HepG2 (cell line): ENCODE measurements at places on chromosomes 16 and 17. TPM values are rescaled to one million over a fixed set of nuclear protein-coding genes. Genes with fewer than 3 reads are reported as not detected.

DNA sequence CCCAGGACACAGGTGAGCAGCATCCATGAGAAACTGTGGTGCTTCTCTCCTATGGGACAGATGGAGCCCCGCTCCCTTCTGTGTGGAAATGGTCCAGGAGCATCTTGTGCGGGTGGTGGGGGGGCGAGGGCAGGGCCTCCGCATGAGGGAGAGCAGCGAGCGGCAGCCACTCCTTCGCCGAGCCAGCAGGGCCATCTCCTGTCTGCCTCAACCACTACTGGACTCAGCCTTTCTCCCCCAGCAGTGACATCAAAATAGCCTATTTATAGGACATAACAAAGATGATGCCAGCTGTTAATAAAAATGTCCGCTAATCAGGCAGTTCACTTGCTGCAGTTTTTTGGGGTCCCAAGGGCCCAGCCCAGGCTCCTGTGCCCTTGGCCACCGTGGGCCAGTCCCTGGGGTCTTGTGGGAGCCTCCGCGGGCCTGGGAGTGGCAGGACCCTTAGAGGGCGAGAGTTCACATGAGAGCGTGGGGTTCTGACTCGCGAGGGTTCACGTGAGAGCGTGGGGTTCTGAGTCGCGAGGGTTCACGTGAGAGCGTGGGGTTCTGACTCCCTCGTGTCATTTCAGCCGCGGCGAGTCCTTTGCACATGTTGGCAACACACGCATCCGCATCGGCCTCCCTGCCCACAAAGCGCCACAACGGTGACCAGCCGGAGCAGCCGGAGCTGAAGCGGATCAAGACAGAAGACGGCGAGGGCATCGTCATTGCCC is 47.4 kb downstream of the WDR45B start:
- no peaks in the 10 kb centered on the region for H3K27me3 ChIP-seq
- peaks cover 82% of the 10 kb centered on the region for H3K36me3 ChIP-seq
- peaks cover 6% of the 10 kb centered on the region for H3K4me1 ChIP-seq
- DNase-seq, result no peak
- no peak overlapping the region for H3K27ac ChIP-seq
- H3K4me3 ChIP-seq, result no peak overlapping the region

DNA sequence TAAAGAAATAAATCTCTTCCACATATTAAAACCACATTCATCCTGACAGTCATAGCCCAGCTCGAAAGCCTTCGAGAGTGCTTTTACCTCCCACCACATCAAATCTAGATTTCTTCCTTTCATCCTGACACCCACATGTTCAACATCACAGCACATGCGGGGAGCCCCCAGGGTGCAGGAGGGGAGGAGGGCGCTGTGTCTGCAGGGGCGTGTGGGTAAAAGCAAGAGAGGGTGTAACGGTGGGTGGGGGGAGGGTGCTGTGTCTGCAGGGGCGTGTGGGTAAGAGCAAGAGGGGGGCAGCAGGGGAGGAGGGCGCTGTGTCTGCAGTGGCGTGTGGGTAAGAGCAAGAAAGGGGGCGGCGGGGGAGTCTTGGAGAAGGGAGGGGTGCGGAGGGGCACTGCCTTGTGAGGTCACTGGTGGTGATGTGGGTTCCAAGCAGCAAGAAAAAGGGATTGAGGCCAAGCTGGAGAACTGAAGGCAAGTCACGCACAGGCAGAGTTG is 34.7 kb downstream of the ADCY9 start:
- H3K4me1 ChIP-seq, result peaks cover 9% of the 10 kb centered on the region; the same call in 1 of the 2 replicates
- H3K4me3 ChIP-seq, result no peak overlapping the region
- DNase-seq, result no peak
- no peaks in the 10 kb centered on the region for H3K27me3 ChIP-seq
- H3K36me3 ChIP-seq, result no peaks in the 10 kb centered on the region
- H3K27ac ChIP-seq, result no peak overlapping the region

Gene PLK1
- total RNA-seq, result 76.3 and 97.4 TPM in 2 replicates

GRCh38 chr17:50051082-50051576 is 4.8 kb upstream of the ITGA3 start:
- no peaks in the 10 kb centered on the region for H3K36me3 ChIP-seq
- peaks cover 31% of the 10 kb centered on the region for H3K4me1 ChIP-seq
- no peak overlapping the region for H3K27ac ChIP-seq
- H3K4me3 ChIP-seq, result no peak overlapping the region

Gene BAIAP3
- 2.0 and 3.2 TPM in 2 replicates for total RNA-seq

DNA sequence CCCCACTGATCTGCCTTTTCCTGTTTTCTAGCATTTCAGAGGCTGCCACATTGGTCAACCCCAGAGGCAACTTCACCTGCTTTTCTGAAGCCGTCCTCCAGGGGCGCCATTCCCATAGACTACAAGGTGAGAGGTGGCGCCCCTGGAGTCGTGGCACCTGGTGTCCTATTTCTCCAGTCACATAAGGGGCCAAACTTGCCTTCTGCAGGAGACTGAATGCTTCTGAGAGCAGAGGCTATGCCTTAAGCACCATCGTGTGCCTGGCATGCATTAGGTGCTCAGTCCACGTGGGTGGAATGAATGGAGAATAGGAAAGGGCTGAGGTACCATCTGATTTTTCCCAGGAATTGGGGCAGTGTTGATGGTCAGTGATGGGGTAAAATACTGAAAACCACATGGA is 164.8 kb downstream of the HAPSTR1 start:
- H3K27me3 ChIP-seq, result no peaks in the 10 kb centered on the region
- H3K36me3 ChIP-seq, result no peaks in the 10 kb centered on the region
- no peak overlapping the region for H3K27ac ChIP-seq

Gene CAPN15
- total RNA-seq, result 15.0 and 24.5 TPM in 2 replicates

DNA sequence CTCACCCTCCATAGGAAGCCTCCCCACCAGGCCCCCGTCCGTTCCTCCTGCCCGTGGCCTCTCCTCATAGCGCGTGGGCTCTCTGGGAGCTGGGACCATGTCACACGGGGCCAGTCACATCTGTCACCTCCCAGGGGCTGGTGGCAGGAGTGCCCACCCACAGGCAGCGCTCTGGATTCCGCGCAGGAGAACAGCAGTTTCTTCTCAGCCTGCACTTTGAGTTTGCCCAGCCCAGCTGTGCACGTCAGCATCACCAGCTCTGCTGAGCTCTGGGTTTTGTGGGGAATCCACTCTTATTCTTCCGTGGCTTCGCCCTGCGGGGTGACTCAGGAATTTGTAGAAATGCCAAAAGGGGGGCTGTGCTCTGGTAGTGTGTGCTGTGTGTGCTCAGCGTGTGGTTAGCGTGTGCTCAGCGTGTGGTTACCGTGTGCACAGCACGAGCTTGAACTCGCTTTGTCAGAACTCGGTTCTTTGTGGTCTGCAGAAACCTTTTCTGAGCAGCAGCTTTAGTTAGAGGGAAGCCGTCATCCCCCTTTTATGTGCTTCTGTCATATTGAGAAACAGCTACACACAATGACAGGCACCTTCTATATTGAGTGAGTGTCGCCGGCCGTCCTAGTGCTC is 3.2 kb downstream of the ACSF3 start:
- no peaks in the 10 kb centered on the region for H3K27me3 ChIP-seq
- no peak overlapping the region for H3K4me3 ChIP-seq
- H3K27ac ChIP-seq, result no peak overlapping the region
- peaks cover 19% of the 10 kb centered on the region for H3K36me3 ChIP-seq
- DNase-seq, result no peak

GRCh38 chr16:53896722-53897121 is 192.8 kb downstream of the FTO start:
- no peak overlapping the region for H3K27ac ChIP-seq
- no peaks in the 10 kb centered on the region for H3K27me3 ChIP-seq
- no peak for DNase-seq
- H3K4me1 ChIP-seq, result peaks cover 44% of the 10 kb centered on the region
- H3K4me3 ChIP-seq, result no peak overlapping the region

GRCh38 chr17:74369221-74369620 is 1.9 kb downstream of the GPR142 start:
- H3K36me3 ChIP-seq, result no peaks in the 10 kb centered on the region
- no peak overlapping the region for H3K4me3 ChIP-seq
- peaks cover 11% of the 10 kb centered on the region for H3K4me1 ChIP-seq
- peaks cover 1% of the 10 kb centered on the region for H3K27me3 ChIP-seq
- H3K27ac ChIP-seq, result no peak overlapping the region

- H3K36me3 ChIP-seq, result peaks cover 58% of the 10 kb centered on the region; the same call in 2 of the 3 replicates
- H3K4me1 ChIP-seq, result peaks cover 1% of the 10 kb centered on the region; the same call in 1 of the 2 replicates
- no peak overlapping the region for H3K4me3 ChIP-seq
These were observed 59.8 kb downstream of the PIPOX start for GRCh38 chr17:29102741-29103181.

Gene CEP295NL
- not detected in 2 replicates for total RNA-seq

DNA sequence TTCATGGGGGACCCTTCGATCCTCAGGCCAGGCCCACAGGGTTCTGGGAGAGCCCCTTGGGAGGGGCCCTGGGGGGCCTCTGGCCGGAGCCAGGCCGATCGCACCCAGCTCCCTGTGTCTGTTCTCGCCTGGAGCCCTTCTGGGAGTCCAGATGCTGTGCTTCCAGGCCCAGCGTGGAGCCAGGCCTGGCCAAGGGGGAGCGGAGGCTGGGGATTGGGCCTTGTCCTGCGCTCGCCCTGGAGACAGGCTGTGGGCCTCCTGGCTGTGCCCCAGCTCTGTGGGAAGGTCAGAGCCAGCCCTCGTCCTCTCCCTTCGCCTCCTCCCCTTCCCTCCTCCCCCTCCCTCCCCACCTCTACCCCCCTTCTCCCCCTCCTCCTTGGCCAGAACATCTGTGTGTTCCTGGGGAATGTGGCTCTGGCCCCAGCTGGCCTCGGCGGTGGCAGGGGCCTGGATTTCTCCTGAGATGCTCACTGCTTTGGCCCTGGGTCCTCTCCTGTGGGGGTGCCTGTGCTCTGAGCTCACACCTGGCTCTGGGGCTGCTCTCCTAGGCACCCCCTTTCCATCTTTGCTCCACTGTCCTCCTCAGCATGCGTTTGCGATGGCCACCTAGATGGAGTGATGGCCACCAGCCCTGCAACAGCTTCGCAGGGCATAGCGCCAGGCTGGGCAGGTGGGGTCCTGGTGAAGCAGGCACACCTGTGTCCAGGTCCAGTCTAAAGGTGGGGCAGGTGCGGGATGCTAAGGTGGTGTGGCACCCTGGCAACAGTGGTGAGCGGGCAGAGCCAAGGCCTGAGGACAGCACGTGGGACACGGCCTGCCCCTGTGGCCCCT is 90.6 kb upstream of the CIBAR2 start:
- DNase-seq, result no peak
- H3K36me3 ChIP-seq, result no peaks in the 10 kb centered on the region
- no peak overlapping the region for H3K27ac ChIP-seq
- H3K4me3 ChIP-seq, result no peak overlapping the region; the same call in 1 of the 2 replicates

DNA sequence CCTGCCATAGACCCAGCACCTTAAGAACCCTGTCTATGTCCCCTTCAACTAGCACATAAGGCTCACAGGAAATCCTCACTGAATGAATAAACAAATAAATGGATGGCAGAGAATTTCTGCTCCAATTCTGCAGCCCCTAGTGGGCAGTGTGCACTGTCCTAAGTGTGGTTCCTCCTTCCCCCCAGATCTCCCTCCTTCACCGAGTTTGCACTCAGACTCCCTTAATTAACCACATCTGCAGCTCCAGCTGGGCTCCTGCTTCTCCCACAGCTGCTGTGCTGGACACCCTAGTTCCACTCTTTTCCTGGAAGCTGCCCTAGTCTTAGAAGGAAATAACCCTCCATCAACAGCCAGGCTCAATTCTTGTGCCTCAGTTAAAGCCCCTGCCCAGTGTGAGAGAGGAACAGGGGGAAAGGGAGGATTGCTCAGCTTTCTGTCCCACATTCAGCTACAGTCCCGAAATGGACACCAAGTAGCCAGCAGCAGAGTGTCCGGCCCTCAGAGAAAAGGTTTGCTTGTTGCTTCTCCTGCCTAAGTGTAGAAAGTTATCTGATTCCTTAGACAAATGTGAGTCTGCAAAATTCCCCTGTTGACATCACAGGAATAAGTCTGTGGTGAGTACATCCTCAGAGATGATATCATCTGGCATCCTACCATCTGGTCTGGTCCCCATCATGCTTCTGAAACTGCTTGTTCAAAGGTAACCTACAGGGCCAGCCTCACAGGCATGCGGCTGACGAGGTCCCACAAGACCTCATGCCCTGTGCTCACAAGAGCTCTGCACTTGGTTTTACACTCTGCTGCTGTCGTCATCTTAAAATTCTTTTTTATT is 12.3 kb downstream of the LRRC3C start:
- no peaks in the 10 kb centered on the region for H3K36me3 ChIP-seq
- no peak for DNase-seq
- H3K4me1 ChIP-seq, result peaks cover 52% of the 10 kb centered on the region

Gene HS3ST4
- not detected in 2 replicates for total RNA-seq

GRCh38 chr16:78310990-78311561 is 211.6 kb downstream of the WWOX start:
- no peaks in the 10 kb centered on the region for H3K27me3 ChIP-seq
- no peaks in the 10 kb centered on the region for H3K36me3 ChIP-seq
- no peak overlapping the region for H3K27ac ChIP-seq
- H3K4me1 ChIP-seq, result peaks cover 10% of the 10 kb centered on the region

- H3K36me3 ChIP-seq, result peaks cover 2% of the 10 kb centered on the region
- H3K4me3 ChIP-seq, result no peak overlapping the region
- H3K27me3 ChIP-seq, result no peaks in the 10 kb centered on the region
- peaks cover 17% of the 10 kb centered on the region for H3K4me1 ChIP-seq
- DNase-seq, result no peak
- no peak overlapping the region for H3K27ac ChIP-seq
These were observed 56.1 kb upstream of the STAC2 start for GRCh38 chr17:39281806-39282205.

GRCh38 chr17:55238931-55239297 is 25.8 kb upstream of the HLF start:
- H3K36me3 ChIP-seq, result no peaks in the 10 kb centered on the region
- no peaks in the 10 kb centered on the region for H3K27me3 ChIP-seq
- H3K4me3 ChIP-seq, result peak overlapping the region; percentile 77
- DNase-seq, result peak; percentile 44

Gene RHBDL3
- total RNA-seq, result 0.09 TPM in 1 of 2 replicates, not detected in the other

DNA sequence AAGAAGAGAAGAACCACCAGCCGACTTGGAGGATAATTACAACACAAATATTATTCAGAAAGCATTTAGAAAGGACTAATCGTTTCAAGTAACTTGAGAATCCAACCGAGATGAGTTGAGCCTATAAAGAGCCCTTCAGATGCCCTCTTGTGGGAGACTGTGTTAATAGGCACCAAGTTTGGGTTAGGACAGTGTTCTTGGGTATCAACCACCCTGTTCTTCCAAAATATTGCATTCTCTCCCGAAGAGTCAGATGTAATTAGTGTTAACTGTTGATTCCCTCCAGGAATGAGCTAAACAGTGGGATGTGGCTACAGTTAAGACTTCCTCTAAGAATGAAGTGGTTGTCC is 87.8 kb upstream of the NOL11 start:
- no peak overlapping the region for H3K27ac ChIP-seq
- H3K4me3 ChIP-seq, result no peak overlapping the region
- no peaks in the 10 kb centered on the region for H3K27me3 ChIP-seq
- no peaks in the 10 kb centered on the region for H3K36me3 ChIP-seq
- DNase-seq, result peak; percentile 24
- peaks cover 17% of the 10 kb centered on the region; the same call in 1 of the 2 replicates for H3K4me1 ChIP-seq

Gene CNGB1
- 0.02 and 0.03 TPM in 2 replicates for total RNA-seq
